ENCODE measurements at places on chromosomes 1 and 21.

GRCh38 chr1:97144527-97144926, 422.9 kb downstream of the PTBP2 start:
- DNase-seq = no peak

- no peak for DNase-seq
Measured at GRCh38 chr1:51946300-51946699, 44.2 kb downstream of the RAB3B start.

DNA sequence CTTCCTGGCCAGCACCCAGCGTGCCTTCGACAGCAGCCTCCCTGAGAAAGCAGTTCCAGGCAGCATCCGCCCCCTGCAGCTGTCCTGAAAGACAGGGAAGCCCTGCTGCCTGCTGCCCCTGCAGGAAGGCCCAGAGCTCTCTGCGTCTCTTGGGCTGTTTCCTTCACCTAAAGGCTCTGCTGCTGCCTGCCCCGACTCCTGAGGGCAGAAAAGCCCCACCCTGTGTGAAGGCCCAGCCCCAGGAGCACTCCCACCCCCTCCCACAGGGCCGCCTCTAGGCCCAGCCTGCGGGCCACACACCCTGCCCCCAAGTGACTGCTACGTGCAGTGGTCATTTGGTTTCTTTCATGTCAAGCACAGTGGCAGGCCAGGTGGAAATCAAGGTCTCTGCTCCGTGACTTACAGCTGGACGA, 12.4 kb downstream of the RIPK4 start:
- no peak for DNase-seq

- DNase-seq = no peak
Measured at GRCh38 chr1:187696073-187696472, 867.3 kb downstream of the PLA2G4A start.

GRCh38 chr1:222654849-222655248, 37.0 kb downstream of the MIA3 start:
- peak; percentile 57 for DNase-seq

- no peak for DNase-seq
Measured at GRCh38 chr1:96016219-96016618, 705.4 kb upstream of the PTBP2 start.

DNA sequence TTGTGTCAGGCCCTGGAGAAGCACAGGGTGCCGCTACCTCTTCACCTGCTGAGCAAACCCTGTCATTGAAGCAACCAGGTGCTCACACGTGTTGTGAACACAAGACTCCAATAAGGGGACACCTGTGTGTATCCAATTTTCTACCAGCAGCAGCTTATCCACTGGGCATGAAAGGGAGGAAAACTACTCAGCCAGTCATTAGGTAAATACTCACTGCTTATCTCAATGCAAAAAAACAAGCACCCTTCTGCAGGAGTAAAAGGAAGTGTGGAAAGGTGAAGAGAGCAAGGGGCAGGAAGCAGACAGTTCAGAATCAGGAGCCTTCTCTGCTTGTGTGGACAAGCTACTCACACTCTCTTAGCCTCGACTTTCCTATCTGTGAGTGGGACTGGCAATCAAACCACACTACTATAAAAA, 148.9 kb downstream of the ETS2 start:
- no peak for DNase-seq

DNA sequence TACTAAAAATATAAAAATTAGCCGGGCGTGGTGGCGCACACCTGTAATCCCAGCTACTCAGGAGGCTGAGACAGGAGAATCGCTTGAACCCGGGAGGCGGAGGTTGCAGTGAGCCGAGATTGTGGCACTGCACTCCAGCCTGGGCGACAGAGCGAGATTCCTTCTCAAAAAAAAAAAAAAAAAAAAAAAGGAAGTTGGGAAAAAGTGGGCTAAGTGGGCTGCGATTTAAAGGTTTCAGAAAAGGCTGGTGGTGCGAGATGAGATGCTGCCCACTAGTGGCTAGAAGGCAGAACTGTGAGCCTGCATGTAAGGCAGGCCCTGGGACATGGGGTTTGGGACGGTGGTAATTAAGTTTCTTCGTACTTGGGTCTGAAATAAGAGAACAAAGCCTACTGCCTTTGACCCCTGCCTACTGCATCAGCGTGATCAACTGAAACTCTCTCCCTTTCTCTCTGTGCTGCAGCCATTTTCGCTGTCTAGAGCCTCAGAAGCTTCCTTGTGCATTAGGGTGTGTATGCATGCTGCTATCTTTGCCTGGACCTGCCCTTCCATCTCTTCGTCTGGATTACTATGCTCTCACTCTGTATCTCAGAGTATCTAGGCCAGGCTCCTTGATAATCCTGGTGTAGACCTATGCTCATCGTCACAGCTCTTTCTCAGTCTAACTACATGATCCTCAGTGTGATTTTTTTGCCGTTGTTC, 12.4 kb downstream of the FMOD start:
- DNase-seq = peak; percentile 62

DNA sequence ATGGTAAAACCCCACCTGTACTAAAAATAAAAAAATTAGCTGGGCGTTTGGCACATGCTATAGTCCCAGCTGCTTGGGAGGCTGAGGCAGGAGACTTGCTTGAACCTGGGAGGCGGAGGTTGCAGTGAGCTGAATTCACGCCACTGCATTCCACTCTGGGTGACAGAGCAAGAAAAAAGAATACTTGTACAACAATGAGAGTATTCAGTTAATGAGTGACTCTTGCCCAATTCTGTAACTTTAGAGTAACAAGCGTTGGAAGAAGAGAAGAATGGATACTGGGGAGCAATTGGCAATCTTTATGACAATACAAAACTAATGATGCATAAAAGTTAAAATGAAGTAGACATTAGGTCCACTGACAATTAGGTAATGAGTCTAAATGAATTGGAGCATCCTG, 10.5 kb downstream of the ANXA9 start:
- no peak for DNase-seq

DNA sequence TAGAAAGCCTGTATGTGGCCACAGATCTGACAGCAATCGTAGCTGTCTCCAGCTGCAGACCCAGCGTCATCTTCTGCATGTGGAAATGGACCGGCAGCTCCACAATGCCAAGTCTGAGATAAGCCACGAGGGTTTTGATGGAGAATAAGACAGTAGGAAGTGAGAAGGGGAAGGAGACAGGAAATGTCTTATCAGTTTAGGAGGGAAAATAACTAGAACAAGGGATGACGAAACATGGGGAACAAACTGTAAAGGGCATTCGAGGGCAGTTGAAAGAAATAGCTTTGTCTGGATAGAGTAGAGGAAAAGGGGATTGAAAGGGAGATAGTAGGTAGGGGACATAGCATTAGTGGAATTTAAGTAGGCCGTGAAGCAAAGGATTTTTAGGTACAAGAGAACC, 74.0 kb upstream of the CTTNBP2NL start:
- no peak for DNase-seq

GRCh38 chr1:100861379-100861778, 33.3 kb downstream of the EXTL2 start:
- no peak for DNase-seq

DNA sequence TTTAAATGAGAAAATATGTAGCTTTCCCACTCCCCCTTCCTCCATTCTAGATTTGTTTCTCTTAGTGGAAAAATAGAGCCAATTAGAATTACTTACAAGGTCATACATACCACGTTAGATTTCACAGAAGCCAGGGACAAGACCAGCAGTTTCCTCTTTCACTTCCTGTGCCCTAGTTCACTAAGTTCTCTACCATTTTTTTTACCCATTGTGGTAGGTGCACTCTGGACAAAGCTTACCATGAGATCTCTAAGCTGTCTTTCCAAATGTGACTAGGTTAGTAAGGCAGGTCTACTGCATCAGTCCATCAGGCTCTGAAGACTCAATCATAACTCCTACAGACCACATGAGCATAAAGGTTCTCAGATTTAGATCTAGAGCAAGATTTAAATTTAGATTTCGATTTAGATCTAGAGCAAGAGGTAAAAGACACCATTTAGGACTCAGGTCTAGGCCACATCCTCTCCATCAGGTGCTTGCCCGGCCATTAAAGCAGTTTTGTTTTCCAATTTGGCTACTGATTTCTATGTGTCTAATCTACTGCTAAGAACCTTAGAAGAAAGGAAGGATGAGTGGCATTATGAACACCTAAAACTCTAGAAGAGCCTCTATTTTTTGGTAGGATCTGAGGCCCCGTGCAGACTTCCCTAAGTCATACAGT, 235.3 kb downstream of the FAF1 start:
- DNase-seq = no peak

DNA sequence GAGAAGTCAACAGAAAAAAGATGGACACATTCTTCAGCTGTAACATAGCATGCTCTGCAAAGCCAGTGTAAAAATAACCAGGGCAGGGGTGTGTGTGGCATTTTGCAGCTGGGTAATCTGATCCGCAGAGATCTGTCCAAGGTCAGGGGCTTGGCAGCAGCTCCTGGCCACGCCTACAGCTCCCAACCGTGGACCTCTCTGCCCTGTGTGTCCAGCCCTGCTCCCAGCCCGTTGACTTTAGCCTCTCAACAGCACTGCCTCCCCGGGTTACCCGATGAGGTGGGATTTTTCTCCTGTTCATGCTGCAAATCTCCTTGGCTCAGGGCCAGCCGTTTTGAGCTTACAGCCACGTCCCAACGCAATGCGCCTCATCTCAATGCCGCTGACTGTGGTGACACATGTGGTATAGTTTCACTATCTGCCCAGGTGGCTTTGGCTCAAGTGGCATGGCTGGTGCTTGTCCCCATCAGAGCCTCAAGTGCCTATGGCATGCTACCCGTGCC, 68.1 kb downstream of the VWA5B1 start:
- DNase-seq = no peak

DNA sequence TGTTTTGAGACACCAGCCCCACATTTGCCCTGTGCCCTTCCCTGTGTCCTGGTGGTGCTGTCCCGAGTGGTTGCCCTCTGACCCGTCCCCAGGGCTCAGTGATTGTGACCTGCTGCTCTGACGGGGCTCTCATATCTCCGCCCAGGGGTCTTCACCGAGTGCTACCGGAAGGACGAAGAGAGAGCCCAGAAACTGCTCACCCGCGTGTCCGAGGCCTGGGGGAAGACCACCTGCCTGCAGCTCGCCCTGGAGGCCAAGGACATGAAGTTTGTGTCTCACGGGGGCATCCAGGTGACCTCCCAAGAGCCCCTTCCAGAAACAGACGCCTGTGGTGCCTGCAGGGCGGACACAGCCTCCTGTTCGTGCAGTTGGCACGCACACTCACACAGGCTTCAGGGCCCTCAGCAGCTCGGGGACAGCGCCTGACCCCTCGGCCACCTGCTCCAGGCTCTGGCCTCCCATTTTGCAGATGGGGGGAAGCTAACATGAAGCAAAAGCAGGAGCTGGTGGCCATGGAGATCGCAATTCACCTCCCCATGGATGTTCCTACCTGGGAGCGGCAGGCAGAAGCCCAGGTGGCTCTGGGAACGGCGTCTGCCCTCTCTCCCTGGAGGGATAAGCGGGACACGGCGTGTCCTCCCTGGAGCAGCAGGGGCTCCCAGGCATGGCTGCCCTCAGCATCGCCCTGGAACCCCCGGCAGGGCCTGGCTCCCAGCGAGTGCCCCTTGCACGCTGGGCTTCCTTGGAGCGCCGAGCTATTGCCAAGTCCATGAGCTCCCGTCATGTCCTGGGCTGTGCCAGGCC, 45.9 kb downstream of the TRPM2 start:
- no peak for DNase-seq

DNA sequence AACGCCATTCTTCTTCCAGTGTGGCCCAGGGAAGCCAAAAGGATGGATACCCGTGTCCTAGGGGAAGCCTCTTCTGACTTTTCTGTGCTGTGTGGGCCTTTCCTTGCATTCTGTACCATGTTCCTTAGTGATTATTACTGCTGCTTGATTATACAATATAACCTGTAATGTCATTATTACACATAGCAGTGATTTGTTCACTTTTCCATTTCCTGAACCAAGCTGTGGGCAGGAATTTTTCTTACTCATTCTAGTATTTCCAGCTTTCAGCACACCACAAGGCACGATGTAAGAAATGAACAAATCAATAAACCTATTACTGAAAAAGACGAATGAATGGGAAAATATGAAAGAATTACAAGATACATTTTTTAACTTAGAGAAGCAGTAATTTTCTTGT, 8.4 kb upstream of the USP33 start:
- no peak for DNase-seq

DNA sequence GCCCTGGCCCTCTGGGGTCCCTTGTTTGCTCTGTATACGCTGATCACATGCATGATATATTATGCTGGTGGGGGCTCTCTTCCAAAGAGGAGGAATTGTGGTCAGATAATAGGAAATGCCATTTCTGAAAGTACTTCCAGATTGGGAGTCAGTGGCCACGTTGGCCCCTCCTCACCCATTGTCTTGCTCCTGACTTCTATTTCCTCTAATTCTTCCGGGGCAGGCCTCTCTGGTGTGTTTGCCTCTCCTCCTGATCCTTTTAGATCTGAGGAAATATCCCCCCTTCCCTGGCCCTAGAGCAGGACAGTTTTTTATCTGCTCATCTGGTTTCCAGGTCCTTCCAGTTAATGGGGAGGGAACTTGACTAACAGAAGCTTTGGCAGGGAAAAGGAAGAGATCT, 2.9 kb downstream of the VANGL2 start:
- DNase-seq = no peak

DNA sequence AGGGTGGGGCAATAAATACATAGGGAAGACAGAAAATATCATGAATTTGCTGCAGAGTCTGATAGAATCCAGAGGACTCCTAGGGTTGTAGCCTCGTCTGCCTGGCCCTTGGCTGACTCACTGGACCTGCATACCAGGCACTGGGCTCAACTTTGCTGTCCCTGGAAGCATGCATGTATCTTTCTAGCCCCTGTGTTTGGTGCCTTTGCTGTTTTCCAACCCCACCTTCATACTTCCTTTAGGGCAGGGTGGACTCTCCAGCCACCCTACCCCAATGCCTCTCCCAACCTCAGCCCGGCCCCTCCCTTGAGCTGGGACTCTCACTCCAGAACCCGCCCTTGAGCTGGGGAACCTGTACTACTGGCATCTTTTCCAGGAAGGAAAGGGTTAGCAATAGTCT, 1.2 kb downstream of the RAB25 start:
- DNase-seq = no peak

GRCh38 chr1:229889031-229889517, 178.0 kb upstream of the GALNT2 start:
- no peak for DNase-seq

GRCh38 chr1:8083739-8084484, 57.8 kb upstream of the ERRFI1 start:
- DNase-seq = no peak

GRCh38 chr1:185533596-185533995, 200.6 kb upstream of the HMCN1 start:
- no peak for DNase-seq

GRCh38 chr21:45283035-45283610, 4.6 kb downstream of the POFUT2 start:
- DNase-seq = no peak

DNA sequence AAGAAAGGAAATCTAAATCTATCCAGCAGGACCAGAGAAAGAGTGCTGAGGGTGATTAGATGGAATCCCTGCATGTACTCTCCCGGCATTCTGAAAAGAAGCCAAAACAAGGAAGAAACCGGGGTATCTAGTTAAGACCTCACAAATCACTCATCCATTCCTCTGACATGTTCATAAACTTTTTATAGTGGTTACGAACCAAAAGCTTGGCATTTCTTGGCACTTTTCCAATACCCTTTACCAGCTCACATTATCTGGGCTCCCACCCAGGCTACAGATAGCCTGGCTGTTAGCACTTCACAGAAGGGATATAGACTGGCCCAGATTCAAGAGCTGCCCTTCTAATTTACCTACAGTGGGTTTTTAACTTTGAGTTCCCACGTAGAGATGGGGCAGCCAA, 1.8 kb upstream of the C1orf74 start:
- no peak for DNase-seq

Measured in CD4-positive, alpha-beta T cell (primary cell).